ENCODE measurements at places on chromosomes 13 and 19.

DNA sequence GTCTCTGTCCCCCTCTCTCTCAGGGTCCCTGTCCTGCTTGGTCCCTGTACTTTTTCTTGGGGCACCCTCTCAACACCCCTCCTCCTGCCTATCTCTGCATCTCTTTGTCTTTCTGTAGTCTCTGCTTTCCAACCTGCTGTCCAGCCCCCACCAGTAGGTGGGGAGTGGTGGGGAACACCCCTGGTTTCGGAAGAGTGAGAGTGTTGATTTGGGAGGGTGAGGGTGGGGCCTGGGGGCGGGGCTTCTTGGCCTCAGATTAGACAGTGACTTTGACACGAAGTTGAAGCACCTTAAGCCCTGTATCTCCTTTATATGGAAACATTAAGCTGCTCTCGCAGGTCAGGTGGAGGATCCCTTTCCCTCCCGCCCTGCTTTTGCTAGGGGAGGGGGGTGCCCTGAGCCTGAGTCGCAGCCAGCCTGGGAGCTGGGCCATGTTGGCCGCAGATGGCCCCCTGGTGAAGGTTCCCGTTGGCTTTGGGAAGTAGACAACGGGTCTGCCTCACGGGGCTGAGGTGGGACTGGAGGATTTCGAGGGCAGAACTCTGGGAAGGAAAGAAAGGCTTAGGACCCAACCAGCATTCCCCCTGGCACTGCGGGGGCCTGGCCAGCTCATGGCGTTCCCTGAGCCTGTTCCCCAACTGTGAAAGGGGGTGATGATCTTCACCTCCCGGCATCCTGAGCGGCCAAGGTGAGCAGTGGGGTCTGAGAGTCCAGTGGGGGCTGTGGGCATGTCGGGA, at the start of gene KCNJ14:
KCNJ14 (plus strand) TSS at position 404 of the 737 bp plus-strand sequence. CDS start 6,151 bp downstream, outside the sequence.
- no peak for DNase-seq

DNA sequence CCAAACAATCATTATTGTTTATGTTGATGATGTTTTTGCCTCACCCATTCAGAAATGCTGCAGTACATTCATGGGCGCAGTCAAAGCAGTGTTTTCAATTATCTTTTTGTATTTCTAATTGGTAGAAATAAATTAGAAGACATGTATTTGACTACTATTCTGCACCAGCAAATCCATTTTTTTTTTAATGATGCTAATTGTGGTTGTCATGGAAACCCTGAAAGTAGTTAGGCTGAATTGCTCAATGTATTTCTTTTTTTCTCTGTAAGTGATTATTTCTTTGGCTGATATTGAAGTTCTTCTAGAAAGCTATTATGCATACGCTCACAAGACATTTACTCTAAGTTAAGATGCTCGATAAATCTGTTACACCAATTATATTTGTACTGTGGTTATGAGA, 101.2 kb downstream of the RFC3 start:
- no peak for DNase-seq

DNA sequence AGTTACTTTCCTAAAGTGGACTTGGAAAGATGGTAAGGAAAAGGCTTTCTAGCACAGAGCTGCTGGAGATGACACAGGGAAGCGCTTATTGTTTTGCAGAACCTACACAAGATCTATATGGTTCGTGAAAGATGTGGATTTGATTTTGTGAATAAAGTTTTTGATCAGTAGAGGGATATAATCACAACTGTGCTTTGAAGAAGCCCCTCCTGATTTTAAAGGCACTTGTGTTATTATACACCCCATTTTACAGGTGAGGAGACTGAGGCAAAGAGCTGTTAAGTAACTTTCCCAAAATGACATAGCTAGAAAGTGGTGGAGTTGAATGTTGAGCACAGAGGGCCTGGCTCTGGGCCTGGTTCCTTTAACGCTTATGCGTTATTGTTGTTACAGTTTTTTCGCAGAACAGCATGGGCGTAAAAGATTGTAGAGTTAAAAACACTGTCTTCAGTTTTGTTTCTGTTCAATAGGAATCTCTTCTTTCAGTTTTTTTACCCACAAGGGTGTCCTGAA, 1.4 kb downstream of the TDRD3 start:
- no peak for DNase-seq

DNA sequence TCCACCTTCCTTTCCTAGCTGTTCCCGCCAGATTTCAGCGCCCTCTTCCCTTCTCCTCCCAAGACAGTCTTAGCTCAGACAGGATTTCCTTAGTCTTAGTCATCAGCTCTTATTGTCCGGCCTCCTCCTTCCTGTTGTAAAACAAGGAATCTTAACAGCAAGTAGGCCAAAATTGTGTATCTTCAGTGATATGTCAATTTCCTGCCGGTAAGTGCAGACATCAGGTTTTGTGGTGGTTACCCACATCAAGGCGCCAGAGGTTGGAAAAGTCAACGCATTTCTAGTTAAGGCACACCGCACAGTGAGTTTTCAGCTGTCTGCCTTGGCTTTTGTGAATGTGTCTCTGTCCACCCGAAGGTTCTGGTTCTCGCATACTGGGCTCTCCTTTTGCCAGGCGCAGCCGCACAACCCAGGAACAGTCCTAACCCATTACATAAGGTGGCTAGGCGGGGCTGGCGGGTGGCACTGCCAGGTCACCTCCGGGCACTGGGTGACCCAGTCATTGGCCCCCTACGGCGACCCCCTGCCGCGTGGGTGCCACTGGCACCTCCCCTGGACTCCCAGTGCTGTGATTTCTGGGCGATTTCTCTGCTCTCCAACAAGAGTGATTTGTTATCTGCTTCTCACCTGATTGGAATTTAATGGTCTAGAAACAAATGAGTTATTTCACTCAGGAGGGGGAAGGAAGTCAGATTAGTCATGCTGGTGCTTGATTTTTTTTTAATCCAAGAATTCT, 12.9 kb downstream of the COL4A2 start:
- DNase-seq: no peak

DNA sequence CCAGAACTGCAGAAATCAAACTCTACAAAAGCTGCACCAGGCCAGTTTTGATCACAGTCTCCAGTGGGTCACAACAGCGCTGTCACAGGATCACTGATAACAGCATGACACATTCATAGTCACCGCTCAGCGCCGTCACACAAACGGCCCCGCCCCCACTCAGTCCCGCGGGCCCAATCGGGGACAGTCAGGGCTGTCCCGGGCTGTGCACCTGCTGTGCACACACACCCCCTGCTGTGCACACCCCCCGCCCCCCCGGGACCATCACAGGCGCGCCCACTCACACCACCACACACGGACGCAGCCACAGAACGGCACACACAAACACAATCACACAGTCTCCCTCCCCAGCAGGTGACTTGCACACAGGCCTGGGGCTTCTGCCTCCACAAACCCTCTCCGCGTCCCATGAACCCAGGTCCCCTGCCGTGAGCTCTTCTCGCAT, 435 bp upstream of the ZNF382 start:
- peak; percentile 88 for DNase-seq

DNA sequence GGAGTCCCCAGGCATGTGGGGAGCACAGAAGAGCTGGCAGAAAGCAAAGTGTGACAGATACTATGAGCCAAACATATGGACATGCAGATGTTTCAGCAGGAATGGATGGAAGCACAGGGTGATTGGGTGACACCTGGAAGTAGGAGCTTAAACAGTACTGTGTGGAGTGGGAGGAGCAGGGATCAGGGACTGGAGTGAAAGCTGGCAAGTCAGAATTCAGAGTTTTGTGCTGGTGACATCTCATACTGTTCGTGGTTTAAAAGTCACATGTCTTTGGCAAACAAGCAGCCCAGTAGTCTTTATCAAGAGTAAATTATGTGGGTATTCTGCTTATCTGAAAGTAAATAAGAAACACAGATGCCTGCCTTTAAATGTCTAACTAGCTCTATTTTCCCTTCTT, 408.2 kb downstream of the COG6 start:
- no peak for DNase-seq

DNA sequence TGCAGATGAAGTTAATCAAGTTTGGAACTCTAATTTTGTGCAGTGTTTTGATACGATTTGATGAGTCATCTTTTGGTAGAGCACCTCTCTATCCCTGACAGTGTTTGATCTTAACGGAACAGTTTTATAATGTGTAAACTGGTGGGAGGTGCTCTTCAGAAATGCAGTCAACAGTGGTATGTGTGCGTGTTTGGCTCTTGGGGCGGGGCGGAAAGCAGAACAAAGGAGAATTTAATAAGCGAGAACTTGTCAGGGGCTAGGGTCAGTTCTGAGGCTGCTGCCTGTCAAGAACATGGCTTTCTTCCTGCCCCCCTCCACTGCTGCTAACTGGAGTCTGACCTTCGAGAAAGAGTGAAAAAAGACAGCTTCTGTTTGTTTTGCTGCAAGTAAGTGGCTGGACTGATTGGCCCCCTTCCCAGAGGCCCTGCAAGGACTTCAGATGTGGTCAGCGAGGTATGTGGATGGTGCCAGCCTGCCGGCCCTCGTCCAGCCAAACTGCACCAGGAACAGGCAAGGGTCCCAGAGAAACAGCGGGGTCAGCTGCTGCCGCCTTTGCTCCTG, 40.8 kb downstream of the BBC3 start:
- peak; percentile 75 for DNase-seq

DNA sequence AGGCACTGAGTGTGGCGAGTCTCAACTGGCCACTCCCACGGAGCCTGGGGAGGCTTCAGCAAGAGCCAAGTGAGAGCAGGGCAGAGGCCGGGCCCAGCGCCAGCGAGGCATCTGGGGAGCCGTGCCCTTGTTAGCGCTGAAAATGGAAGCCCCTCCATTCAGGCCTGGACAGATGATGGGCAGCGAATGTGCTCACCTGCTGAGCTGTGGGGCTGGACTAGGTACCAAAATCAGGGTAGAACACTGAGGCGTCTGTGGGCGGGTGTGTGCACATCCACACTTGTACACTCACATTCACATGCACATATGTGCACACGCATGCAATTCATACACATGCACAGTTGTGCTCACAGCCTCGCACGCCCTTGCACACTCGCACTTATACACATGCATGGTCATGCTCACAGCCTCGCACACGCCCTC, 20.7 kb downstream of the NAXD start:
- no peak for DNase-seq

DNA sequence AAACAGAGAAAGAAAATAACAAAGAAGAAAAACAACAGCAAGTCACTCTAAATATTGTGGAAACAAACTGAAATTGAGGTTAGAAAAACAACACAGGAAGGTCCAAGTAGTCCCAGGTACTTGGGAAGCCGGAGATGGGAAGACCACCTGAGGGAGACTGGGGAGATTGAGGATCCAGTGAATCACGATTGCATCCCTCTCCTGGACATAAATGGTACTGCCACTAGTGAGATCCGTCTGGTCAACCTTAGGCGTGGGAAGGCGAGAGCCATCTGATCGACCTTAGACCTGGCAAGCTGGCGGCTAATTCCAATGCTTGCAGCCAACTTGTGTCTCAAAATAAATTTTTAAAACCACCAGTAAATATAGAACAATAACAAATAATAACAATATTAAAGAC, 81.9 kb downstream of the ZNF726 start:
- DNase-seq: no peak

- DNase-seq: no peak
Measured at GRCh38 chr13:109156181-109156935, 526.9 kb downstream of the MYO16 start.

- DNase-seq: no peak
Measured at GRCh38 chr19:12163826-12164225, 930 bp downstream of the ZNF136 start.

- DNase-seq: no peak
Measured at GRCh38 chr13:106530980-106531481, 4.4 kb downstream of the EFNB2 start.

DNA sequence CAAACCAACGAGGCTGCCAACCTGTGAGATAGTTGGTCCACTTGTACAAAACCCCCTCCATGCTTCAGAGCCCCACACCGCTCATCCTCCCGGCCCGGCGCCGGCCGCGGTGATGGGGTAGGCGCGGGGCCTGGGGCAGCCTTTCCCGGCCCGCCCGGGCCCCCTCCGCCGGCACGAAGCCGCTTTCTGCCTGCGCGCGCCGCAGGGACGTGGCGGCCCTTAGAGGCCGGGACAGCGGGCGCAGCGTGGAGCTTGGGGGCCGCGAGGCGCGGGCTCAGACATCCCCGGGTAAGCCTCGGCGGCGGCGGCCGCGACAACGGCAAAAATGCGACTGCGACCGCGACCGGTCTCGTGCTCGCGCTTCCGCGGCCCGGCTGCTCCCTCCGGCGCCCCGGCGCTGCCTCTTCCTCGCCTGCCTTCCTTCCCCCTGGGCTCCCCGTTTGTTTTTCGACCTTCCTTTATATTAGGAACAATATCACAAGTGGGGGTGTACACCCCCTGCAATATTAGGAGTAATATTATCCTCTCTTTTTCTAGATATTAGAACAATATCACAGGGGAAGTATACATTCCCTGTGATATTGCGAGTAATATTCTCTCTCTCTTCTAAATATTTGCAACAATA, 53.9 kb upstream of the CEACAM21 start:
- DNase-seq: peak; percentile 68

DNA sequence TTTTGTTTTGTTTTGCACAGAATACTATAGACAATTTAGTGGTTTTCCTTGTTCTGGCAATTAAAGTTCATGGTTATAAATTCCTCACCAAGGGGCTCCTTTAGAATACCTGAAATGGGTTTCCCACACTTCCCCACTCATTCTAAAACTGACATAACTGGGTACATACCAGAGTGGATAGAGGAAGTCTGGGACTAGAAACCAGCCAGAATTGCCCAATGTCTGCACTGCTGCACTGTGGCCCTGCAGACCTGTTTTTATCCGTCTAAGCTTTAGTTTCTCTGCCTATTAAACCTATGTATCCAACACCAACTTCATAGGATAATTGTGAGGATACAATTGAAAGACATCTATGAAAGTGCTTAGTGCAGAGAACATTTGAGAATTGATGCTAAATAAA, 498.6 kb downstream of the KCTD12 start:
- DNase-seq: no peak

DNA sequence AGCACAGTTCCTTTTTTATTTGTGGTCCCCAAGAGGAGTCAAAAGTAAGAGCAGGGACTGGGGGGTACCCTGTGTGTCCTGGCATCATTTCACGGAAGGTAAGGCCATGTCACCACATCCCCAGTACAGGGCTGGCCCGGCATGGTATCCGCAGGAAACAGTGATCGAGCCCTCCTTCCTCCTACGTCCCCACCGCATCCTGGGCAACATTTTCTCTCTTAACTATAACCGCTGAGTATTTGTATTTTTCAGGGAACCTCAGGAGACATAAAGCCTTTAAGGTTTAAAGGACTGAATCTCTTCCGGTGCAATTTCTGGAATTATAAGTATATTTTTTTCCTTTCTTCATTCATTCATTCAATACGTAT, 13.6 kb upstream of the LATS2 start:
- peak; percentile 45 for DNase-seq

GRCh38 chr19:12956446-12957388, at the start of gene GADD45GIP1:
TSS of gene GADD45GIP1 (minus strand) at chr19:12957223. CDS start at chr19:12957212, 11 bp downstream.
- DNase-seq: peak; percentile 83

GRCh38 chr13:21997726-21998125, 326.9 kb downstream of the FGF9 start:
- no peak for DNase-seq
